Astrocyte (in vitro differentiated cells and primary cell): ENCODE measurements at places on chromosomes 11 and 22.

GRCh38 chr22:39427751-39428596, 28.4 kb downstream of the TAB1 start:
- no peak for DNase-seq

- peak; percentile 23 for DNase-seq
These were observed 5.4 kb downstream of the WNT7B start for GRCh38 chr22:45971408-45972028.

DNA sequence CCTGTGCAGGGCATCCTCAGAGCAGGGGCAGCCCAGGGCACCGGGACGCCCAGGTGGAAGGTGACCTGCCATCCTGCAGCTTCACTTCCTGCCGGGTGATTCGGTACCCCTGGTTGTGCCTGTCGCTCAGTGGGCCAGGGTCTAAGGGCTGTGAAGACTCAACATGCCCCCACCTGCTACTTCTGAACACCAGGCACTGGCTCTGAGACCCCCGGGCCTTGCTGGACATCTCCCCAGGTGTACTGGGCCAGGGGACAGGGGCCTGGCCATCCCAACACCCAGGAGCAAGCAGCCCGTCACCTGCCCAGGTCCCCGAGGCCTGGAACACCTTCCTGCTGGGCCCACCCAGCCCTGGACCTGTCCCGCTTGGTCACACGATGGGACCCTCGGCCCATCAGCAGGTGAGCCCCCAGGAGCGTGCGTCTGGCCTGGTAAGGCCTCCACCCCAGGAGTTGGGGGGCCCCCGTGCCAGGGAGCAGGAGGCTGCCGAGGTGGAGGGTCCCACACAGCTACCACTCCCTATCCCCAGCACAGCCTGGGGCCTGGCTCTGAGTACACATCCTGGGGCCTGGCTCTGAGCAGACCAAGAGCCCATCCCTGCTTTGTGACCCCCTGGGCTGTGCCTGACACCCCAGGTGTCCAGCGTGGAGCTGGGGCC, 3.9 kb upstream of the MUC5B start:
- DNase-seq: no peak

DNA sequence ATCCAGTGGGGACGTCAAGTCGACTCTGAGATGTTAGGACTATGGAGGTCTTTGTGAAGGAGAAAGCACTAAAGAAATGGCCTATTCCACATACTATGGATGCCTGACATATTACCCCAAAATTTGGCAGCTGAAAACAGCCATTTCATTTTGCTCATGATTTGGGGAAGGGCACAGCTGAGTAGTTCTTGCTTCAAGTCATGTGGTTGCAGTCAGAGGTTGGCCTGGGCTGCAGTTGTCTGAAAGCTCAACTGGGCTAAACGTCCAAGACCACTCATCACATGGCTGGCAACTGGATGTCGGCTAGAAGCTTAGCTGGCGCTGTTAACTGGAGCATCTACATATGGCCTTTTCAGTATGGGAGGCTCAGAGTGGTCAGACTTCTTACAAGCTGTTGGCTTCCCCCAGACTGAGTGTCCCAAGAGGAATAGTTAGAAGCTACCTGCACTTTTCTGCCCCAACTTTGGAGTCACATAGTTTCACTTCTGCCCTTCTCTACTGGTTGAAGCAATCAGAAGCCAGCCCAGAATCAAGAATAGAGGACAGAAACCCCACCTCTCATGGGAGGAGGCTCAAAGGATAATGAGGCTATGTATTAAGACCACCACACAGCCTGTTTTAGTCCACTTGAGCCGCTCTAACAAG, 14.1 kb downstream of the SLC35C1 start:
- DNase-seq: no peak

- DNase-seq: no peak
These were observed 8.3 kb downstream of the GAS2 start for GRCh38 chr11:22674470-22675439.

DNA sequence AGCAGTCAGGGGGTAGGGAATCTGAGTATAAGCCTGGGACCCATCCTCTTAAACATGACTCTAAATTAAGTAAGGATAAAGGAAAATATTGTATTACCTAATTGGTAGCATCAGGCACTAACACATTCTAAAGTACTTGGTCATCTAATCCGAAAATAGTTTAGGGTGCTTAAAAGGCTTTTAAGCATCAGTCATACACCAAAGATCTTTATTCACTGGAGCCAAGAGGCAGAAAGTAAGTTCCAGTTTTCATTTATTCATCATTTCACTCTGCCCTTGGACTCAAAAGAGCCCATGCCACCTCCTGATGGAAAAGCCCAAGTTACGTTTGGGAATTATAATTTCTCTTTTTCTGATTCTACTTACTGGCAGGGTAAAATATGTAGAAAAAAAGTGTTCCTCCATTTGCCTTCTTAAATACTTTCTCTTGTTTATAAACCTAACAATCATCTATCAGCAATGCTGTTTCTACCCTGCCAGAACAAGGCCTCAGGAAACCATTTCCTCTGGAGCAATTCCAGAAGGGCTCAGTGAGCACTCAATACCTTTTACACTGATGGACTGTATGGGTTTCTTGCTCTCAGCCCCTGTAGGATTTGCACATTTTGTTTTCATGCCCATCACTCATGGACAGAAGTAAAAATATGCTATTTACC, 120.1 kb upstream of the SLC5A12 start:
- peak; percentile 85 for DNase-seq

- DNase-seq: peak; percentile 52
These were observed 12.6 kb downstream of the LRRC75B start for GRCh38 chr22:24580276-24580675.

DNA sequence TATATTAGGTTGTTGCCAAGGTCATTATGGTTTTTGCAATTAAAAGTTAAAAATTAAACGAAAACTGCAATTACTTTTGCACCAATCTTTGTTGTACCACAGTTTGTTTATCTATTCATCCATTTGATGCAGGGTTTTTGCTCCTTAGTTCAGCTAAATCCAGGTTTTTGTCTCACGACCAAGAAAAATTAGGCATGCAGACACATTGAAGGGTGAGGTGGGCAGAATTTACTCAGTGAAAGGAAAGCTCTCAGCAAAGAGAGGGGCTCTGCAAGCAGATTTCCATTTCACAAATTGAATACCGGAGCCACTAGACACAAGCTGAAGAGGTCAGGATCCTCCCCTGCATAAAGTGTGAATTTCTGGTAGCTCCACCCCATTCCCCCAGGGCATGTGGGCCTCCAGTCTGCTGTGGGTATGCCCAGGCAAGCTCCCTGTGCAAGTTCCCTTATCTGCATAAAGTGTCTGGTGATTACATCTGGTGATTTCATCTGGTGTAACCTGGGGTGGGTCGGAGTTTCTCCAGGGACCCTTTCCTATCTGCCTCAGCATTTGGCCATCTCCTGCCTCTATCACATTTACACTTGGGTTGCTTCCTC, 33.3 kb downstream of the APOL6 start:
- no peak for DNase-seq

DNA sequence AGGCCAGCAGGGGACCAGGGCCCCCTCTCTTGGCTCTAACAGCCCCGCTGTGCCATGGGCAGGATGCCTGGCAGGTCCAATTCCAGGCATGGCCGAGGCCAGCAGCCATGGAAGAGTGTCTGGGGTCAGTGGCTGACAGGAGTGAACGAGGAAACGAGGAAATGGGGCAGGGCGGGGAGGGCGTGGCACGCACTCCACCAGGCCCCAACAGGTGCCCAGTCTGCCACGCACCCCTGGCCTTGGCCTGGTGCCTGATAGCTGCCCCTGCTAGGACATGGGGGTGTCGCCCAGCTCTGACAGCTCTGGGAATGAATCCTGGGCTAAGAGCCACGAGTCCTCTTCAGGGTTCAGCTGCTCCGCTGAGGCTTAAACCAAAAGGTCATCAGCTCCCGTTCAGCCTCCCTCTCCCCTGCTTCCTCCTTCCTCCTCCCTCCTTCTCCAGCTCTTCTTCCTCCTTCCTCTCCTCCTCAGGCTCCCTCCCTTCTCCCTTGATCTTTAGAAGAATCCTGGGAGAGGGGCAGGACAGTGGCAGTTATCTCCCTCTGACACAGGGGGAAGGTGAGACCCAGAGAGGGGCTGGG, 11.5 kb upstream of the TBC1D22A start:
- DNase-seq: no peak

DNA sequence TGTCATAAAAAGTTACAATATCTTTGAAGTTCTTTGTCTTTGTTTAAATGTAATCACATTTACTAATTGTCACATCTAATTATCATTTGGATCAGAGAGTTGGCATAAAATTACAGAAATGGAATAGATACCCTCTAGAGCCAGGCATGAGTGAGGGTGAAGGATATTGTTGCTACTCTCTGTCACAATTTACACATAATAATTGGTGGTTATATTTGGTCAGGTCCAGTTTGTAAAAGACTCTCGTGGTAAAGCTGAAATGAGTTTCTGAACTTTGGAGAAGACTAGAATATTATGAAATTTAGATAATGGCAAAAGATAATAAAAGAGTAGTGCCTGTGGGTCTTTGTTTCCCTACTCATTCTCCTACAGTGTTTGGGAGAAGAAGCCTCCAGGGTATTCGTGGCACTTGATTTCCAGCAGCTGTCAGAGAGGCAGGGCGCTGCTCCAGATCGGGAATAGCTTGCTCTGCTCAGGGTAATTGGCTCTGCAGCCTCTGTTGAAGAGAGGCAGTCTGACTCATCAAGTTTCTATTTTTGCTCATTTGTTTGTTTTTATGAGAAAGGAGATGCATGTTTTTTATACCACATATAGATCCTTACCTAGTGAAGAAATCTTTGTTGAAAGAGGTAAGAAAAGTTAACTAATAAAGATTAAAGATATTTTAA, 349.9 kb downstream of the CNTN5 start:
- DNase-seq: peak; percentile 47

- no peak for DNase-seq
These were observed 15.6 kb downstream of the PTH start for GRCh38 chr11:13480198-13480597.

GRCh38 chr22:19716041-19716828, 1.9 kb downstream of the SEPTIN5 start:
- no peak for DNase-seq

DNA sequence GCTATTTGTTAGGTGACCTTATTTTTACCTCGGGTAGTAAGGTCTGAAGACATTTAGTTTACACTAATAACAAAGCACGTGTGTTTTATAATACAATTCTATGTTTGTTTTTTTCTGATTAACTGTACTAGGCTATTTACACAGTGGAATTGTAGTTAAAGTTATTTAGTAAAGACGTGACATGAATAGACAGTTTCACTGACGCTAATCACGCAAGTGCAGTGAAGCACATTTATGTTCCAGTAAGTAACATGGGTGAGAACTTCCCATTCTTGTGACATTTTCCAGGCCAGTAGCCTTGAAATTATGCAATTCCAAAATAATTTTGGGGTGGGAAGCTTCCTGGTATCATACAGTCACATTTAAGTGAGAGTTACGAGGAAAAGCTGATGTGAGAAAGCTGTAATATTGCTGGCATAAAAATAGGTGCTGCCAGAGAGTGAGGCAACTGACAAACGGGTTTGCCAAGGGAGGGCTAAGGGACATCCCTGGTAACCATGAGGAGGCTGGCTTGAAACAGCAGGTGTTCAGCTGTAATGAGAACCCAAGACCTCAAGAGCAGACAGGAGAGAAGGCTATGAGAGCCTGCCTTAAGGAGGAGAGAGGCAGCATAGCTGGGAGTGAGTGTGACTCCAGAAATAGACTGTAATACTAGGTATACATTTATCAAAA, 378.8 kb downstream of the DCDC1 start:
- DNase-seq: no peak

DNA sequence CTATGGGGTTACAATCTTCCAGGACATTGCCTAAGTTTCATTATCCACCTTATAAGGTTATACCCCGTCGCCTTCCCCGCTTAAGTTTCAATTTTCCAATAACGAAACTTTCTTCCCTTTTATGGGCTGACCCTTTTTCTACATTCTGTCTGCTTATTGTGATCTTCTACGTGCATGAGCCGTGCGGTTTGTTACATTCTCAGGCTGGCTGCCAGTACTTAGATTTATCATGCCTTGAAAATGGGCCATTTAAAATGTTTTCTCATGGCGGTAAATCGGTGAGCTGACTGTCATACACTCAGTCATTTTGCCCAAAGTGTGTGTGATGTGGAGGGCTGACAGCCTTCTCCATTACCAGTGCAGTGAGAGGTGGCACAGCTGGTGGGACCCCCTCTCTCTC, 23.3 kb downstream of the DGCR6L start:
- peak; percentile 8 for DNase-seq

DNA sequence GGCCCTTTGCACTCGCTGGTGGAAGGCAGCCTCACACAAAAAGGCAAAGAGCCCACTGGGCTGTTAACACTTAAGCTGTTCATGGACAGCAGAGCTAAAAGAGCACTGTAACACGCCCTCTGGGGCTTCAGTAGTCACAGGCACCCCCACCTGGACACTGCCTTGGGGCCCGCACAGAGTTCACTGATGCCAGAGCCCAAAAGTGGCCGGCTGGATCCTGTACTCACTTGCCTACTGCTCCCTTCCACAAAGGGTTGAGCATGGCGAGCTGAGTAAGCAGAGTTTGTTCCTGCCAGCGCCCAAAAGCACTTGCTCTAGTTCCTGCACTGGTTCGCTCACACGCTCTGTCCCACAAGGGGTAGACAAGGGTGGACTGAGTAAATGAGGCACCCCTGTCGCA, 78.8 kb downstream of the RELT start:
- DNase-seq: no peak

- peak; percentile 41 for DNase-seq
These were observed 10.5 kb downstream of the FGF3 start for GRCh38 chr11:69808667-69809086.

GRCh38 chr11:47466201-47466600, 17.3 kb upstream of the RAPSN start:
- no peak for DNase-seq

GRCh38 chr22:42473484-42474193, 41.4 kb upstream of the NFAM1 start:
- peak; percentile 14 for DNase-seq

- no peak for DNase-seq
These were observed 4.4 kb downstream of the DUSP8 start for GRCh38 chr11:1567721-1568100.

DNA sequence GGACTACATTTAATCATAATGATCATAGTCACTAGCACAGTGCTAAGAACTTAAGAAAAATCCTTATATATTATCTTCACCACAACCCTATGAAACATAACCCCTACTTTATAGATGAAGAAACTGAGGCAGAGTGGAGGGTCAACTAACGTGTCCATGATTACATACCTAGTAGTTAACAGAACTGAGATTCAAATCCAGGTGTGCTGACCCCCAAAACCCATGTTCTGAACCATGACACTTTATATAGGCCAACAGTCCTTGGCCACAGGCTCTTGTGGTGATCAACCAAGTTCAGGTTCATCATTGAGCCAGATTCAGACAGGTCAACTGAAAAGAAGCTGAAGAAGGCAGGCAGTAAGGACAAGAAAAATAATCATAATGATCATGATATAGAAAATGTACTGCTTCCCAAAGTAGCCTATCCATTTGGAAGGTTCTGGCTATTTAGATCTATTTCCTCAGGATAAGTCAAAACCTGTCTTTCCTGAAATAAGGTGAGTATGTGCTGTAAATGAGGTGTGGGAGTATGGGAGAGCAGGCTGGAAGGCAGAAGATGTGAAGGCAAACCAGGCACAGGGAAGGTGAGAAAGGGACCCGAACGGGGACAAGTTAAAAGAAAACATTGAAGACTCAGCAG, 39.7 kb downstream of the MAPK1 start:
- DNase-seq: no peak

GRCh38 chr22:41094041-41094593, 1.7 kb downstream of the EP300 start:
- peak; percentile 22 for DNase-seq

- DNase-seq: no peak
These were observed 627.5 kb downstream of the BUD13 start for GRCh38 chr11:116145187-116145865.

- DNase-seq: no peak
These were observed 119.5 kb upstream of the NARS2 start for GRCh38 chr11:78694152-78694551.
